ENCODE measurements at places on chromosomes 7 and 10. TPM values are rescaled to one million over a fixed set of nuclear protein-coding genes. Genes with fewer than 3 reads are reported as not detected.

Gene PCLO
- total RNA-seq: not detected

Gene KCND2
- total RNA-seq: not detected

Gene CADPS2
- total RNA-seq: not detected

Gene FGFBP3
- total RNA-seq: 3.9 TPM

Gene AOAH
- 7.1 TPM for total RNA-seq

Gene WDR37
- total RNA-seq: 14.2 TPM

Gene RAB19
- total RNA-seq: 6.8 TPM

Gene TEX36
- total RNA-seq: not detected

Gene TLX1
- not detected for total RNA-seq

Gene WDR91
- total RNA-seq: 14.0 TPM

Gene ATG9B
- 12.3 TPM for total RNA-seq

Gene ZNF862
- 7.0 TPM for total RNA-seq

Gene DCLRE1C
- 19.8 TPM for total RNA-seq

Gene PNLIP
- total RNA-seq: not detected

Gene ARPC1A
- 55.0 TPM for total RNA-seq

Gene ZNF12
- total RNA-seq: 17.2 TPM

Gene SLC29A3
- 4.3 TPM for total RNA-seq

Gene GDF10
- 4.1 TPM for total RNA-seq

DNA sequence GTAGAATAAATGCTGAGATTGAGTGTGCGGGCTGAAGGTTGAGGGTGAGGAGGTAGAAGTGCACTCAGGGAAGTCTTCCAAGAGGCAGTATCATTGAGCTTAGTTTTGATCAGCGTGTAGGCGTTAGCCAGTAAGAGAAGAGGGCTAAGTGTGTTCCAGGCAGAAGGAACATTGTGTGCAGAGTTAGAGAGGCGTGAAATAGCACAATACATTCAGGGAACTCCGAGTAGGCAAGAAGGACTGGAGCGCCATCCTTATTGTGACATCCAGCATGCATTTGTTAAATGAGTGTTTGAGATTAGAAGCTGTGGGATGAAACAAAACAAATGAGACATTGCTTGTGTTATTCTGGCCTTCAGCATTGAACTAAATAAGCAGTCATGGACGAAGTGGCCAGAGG lies 140.9 kb upstream of the MKLN1 start:
- no peak for DNase-seq

DNA sequence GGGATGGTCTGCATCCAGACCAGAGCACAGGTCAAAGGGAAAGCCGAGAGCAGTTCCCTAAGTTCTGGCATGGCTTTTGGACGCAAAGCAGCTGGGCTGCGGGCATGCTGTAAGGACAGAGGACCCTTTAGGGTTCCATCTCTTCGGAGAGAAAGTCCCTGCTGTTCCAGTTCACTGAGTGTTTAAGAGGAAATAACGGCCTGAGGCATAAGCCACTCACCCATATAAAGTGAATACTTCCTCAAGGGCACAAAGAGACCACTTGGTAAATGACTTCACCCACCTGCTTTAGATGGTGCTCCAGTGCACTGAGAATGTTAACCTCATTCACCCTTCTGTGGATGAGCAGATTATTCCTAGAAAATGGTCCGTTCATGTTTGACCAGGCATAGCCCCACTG lies 586.7 kb upstream of the GALNT17 start:
- DNase-seq: no peak

DNA sequence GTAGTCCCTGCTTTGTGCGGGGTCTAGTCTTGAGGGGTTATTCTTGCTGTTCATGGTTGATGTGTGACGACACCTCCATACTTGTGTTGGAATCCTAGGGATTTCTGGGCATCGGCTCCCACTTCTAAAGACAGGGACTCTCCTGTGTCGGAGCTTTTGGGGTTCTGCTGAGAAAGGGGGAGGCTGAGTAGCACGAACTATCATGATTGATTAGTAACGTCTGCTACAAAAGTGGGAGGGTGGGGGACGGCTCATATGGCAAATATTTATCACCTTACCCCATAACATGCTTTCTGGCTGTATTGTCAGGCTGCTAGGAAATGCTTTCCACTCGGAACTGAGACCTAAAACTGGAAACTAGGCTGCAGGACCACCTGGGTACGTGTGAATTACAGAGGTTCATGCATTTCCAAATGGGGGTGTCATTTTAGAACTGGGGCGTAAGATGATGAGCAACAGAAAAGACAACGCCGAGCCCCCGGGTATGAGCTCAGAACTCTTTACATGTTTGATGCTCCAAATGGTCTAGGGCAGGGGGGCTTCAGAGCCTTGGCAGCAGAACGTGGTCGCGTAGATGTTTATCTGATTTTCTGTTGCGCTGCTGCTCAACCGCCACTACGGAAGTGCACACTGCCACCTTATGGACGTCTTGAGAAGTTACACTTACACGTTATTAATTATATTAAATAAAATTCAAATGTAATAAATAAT lies 15.1 kb upstream of the NME8 start:
- DNase-seq: peak; percentile 41

DNA sequence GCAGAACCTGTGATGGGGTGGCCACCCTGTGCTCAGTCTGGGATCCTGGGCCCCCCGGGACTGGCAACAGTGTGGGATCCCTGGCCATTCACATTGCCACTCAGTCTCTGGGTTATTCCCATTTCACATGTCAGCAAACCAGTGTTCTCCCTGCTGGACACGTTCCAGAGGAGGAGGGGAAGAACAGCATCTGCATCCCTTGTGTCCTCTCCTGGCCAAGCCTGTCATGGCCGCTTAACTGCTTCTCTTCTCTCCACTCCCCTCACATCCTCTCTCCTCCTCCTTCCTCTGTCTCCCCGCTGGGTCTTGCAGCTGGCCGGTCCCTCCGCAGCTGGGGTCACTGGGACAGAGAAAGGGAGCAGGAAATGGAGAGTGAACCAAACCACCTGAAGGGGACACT lies 74.4 kb downstream of the C10orf105 start:
- DNase-seq: no peak

- no peak for DNase-seq
Measured at GRCh38 chr10:84608126-84608525, 279.7 kb downstream of the CCSER2 start.

DNA sequence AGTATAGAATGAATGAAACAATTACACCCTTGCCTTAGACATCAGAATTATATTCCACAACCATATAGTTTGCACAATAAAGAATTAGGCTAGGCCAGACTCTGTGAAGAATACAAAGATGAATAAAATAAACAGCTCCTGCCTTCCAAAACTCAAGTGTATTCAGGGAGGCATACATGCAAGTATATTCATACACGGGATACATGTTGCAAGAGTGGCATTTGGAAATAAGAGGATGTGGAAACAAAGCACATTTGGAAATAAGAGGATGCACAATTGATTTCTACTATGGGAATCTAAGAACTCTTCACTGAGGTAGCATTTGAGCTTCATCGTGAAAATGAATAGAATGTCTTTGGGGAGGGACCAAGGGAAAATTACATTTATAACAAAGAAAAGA lies 27.0 kb upstream of the TMEM26 start:
- no peak for DNase-seq

DNA sequence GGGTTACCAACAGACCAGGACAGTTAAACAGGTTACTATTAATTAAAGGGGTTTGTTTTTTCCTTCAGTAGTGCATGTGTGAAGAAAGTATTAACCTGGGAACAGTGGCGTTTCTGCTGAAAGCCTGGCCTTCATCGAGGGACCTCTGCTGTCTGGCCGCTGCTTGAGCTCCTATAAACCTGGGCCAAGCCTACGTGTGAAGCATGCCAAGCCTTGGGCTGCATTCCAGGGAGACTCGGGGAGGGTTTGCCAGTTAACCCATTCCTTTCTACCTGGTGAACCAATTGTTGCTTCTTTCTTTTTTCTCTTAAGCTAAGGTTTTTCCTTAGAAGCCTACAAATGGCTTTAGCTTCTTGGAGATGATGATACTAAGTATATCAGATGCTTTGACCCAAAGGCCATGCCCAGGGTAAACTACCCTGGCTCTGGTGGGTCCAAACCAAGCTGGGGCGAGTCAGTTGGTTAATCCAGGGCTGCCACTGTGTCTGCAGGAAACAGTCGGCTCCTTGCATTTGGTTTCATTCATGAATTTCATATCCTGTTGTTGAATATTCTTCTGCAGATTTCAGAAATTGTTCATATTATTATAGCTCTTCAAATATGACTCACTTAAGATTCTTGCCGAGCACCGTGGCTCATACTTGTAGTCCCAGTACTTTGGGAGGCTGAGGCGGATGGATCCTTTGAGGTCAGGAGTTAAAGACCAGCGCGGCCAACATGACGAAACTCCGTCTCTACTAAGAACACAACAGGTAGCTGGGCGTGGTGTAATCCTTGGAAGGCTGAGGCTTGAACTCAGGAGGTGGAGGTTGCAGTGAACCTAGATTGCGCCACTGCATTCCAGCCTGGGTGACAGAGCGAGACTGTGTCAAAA lies 23.8 kb downstream of the PFKP start:
- DNase-seq: peak; percentile 26

GRCh38 chr10:95976362-95977229 lies 66.8 kb upstream of the CCNJ start:
- DNase-seq: no peak

- peak; percentile 18 for DNase-seq
Measured at GRCh38 chr7:153193144-153193595, 433.6 kb downstream of the ACTR3B start.

DNA sequence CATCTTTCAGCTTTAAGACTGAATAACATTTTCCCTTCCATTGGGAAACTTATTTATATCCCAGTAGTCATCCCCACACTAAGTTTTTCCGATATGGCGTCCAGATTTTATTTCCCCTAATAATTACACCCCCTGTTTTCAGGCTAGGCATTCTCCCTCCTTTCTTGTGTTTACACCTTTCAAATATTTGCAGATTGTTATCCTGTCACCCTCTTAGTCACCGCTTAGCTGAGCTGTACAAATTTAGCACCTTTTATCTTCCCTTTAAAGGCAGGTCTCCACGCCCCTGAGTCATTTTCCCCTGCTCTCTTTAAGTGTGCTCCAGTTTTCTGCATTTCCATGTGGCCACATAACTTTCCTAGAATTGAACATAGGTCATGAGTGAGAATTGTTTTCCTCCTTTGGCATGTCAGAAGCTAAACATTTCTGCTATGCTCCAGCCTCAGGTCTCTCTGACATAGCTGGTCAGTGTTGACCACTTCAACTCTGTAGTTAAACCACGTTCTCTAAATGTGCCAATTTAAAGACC lies 47.4 kb downstream of the LRRC4 start:
- no peak for DNase-seq

DNA sequence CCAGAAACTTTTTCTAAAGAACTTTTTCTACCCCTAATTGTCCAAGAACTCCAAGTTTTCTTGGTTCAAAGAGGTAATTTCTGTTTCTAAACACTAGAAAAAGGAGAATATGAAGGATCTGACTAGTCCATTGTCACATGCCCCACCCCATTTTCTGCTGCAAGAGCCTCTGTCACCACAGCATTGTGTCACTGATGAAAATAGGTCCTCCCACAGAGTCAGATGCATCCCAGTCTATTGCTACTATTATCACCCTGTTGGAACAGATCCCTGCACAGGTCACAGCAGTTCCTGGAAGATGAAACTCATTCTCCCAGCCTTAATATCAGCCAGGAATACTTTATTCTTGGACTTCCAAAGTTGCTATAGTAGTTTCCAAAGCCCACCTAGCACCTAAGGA lies 7.5 kb upstream of the CFTR start:
- no peak for DNase-seq

GRCh38 chr7:66732439-66732838 lies 8.1 kb upstream of the RABGEF1 start:
- no peak for DNase-seq

DNA sequence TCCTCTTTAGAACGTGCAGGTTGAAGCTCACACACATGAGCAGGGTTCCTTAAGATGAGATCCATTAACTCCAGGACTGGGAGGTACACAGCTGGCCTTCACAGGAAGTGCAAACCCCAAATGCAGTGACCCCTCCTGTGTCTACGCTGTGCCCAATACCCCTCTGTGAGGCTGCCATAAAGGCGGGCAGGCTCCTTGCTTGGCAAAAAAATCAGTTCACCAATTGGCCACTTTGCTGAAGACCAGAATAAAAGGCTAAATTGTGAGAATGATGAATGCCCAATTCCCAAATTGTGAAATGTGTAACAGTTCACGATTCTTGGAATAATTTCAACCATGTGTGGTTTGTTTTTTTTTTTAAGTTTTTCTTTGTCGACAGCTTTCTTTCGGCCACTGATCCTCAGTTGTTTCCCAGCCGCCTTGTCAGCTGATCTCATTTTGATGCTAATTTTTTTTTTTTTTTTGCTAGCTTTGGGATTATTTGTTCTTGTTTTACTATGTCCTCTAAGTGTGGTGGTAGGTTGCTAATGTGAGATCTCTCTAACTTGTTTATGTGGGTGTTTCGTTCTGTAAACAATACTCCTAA lies 101.9 kb upstream of the PRSS58 start:
- DNase-seq: no peak

DNA sequence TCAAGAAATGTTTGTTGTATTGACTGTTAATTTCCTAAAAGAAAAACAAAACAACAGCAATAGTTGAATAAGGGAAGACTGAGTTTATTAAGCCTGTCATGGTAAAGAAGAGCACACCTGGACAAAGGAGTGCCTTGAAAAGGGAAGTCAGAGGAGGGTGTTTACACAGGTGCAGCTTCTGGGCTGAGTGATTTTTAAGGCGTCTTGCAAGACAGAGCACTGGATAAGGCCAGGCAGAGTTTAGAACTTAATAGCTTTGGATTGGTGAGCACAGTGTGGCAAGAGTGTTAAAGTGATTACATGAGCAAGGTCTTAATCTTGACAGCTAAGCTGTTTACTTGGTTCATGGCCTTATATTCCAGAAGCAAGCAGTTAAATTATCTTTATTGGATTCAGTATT lies 423.2 kb downstream of the CNTNAP2 start:
- no peak for DNase-seq

GRCh38 chr10:120926611-120927010 lies 75.4 kb downstream of the WDR11 start:
- DNase-seq: no peak

GRCh38 chr7:25034136-25034535 lies 54.2 kb upstream of the OSBPL3 start:
- no peak for DNase-seq

GRCh38 chr7:226281-226895 lies 34.0 kb downstream of the FAM20C start:
- DNase-seq: no peak

- DNase-seq: no peak
Measured at GRCh38 chr7:44791278-44792219, 4.9 kb upstream of the PPIA start.

GRCh38 chr7:34449765-34450164 lies 208.3 kb upstream of the NPSR1 start:
- no peak for DNase-seq

Measured in activated naive CD8-positive, alpha-beta T cell treated with anti-CD3 and anti-CD28 coated beads for 36 hours (primary cell).